ENCODE measurements at places on chromosomes 7 and 10.
A peak's percentile ranks its signal among the peaks of the same experiment; 100 is the strongest.

GRCh38 chr7:26419198-26419597 is 127.5 kb downstream of the SNX10 start:
- DNase-seq: no peak

GRCh38 chr7:42126475-42127231 is 110.4 kb downstream of the GLI3 start:
- no peak for DNase-seq

DNA sequence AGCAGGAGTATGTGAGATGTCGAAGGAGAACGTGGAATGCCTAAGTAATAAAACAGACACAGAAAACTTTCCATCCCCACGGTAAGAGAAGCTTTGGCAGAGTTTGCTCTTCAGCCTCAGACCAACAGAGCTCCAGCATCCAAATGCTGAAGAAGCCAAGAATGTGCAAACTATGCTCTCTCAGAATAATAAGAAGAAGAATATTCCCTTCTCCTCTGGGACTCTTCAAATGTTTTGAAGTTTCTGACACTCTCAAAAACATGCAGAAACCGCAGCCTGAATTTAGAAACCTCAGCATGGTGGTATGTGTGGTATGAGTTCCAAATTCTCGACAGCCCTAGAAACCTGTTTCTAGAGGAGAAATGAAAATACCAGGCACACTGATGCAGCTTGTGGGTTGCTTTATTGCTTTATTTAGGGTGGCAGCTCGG is 113.3 kb downstream of the KCNMA1 start:
- DNase-seq: no peak

DNA sequence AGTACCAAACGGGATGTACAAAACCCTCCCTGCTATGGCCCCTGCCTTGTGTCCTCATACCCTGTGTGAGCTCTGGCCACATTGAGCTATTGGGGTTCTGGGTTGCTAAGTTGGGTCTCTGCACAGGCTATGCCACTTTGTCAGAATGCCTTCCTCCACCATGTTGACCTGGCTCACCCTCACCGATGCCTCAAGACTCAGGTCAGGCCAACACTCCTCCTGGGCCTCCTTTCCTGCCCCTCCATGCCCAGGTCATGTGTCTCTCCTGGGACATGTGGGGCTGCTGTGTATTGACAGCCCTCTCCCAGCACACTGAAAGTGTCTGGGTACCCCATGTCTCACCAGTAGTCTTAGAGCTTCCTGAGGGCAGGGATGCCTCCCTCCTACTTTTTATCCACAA is 14.6 kb downstream of the TRPV5 start:
- DNase-seq: no peak

GRCh38 chr10:34956756-34957155 is 133.4 kb downstream of the CUL2 start:
- no peak for DNase-seq

DNA sequence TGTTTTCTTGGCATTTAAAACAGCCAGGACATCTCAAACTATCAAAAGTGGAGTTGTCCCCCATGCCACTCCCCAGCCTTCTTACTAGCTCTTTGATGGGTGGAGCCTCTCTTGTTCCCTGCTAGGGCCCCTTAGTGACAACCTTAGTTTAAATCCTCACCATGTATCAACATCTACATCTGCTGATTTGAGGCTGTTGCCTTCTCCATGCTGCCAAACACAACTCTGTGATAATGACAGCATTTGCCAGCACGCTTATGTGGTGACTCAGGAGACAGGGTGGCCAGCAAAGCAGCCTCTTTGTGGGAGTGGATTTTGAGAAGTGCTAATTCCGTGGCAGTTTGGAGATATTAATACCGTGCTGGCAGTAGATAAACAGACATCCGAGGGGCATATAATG is 145.4 kb downstream of the LRRC4 start:
- DNase-seq: no peak

GRCh38 chr10:66637273-66638036 is 288.4 kb upstream of the LRRTM3 start:
- no peak for DNase-seq

DNA sequence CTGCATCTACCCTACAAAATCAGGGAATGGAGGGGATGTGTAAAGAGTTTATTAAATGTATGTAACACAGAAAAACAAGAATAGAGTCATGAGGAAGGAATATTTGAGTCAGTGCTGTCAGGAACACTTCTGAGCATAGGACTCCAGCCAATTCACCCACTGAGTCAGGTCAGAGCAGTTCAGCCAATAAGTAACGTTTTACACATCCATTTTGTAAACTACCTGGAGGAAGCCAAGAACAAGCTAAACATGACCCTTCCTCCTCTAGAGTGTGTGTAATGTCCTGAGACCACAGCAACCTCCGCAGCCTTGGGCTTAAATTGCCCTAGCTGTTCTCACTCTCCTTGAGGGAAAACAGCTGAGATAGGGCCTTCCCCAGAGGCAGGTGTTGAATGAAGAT is 691.5 kb upstream of the LRRN3 start:
- DNase-seq: no peak

DNA sequence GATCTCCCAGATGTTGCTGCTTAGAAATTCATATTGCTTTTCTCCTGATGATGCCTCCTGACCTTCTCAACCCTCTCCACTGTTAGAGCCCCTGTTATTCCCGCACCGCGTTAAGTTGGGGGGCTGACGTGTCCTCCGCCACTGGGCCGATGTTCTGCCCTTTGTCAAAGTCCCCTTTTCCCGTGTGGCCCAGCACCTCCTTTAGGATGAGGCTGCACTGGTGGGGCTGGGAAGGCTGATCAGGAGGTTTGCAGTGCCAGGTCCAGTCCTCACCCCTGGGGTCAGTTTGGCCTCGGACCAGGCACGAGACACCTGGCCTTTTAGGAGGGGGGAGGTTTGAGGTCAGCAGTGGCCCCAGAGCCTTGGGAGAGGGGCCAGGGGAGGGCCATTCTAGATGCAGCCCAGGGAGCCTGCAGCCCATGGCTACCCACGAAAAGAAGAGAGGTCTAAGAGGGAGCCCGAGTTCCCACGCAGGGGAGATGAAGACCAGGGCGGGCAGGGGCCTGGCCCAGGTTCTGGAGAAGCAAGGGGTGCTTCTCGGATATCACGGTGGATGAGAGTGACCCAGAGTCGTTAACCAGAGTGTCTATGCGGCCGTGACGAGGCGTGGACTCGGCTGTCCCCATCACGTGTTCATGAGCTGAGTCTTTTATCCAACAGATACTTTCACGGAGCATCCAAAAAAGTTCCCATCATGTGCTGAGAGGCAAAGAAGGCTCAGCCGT is 150.4 kb downstream of the DNAJB6 start:
- peak; percentile 35 for DNase-seq

DNA sequence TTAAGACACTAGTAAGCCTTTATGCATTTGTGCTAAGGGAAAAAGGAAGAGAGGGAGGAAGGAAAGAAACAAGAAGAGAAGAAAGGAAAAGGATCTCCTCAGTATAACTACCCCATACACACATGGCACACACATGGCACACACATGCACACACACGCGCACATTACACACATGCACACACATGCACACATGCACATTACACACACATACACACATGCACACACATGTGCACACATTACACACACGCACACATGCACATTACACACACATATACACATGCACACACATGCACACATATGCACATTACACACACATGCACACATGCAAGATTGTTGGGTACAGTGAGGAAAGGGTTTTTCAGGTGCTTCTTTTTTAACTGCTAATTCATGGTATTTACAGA is 311.2 kb downstream of the SKIDA1 start:
- DNase-seq: no peak

DNA sequence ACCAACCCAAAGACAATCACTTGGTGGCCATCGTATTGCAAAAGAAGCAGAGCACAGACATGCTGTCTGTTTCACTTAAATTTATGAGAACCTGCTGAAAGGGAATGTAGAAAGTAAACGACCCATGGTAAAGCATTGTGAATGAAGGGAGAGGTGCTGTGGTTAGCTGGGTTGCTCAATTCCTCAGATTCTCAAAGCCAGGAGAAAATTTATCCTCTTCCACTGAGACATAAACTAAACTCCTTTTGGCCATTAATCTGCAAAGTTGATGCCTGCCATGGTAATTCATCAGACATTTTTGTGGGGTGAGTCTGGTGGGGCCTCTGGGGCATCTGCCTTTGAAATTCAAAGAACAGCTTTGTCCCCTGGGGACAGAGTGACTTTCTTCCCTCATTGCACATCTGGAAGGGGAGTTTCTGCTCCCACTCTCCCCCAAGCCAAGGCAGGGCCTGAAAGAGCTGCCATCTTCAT is 951.0 kb downstream of the LRMDA start:
- no peak for DNase-seq

Measured in left lobe of liver (tissue), 2 donors.